ENCODE measurements at places on chromosomes 7 and 10. TPM values are rescaled to one million over a fixed set of nuclear protein-coding genes. Genes with fewer than 3 reads are reported as not detected.

The EIF5AL1 gene
- total RNA-seq: 0.32 TPM

The TMEM229A gene
- under 0.01 TPM for total RNA-seq

The OR13A1 gene
- 0.08 TPM for total RNA-seq

The MYL10 gene
- total RNA-seq: not detected

The NCF1 gene
- total RNA-seq: not detected

The C7orf57 gene
- total RNA-seq: not detected

The CCDC146 gene
- total RNA-seq: 0.24 TPM

Data from epithelial cell of alveolus of lung (primary cell).